ENCODE measurements at places on chromosomes 4 and X. TPM values are rescaled to one million over a fixed set of nuclear protein-coding genes. Genes with fewer than 3 reads are reported as not detected.

Gene ASMT
- 0.53 TPM for total RNA-seq

Gene PF4V1
- not detected for total RNA-seq

Gene FGF2
- total RNA-seq = 30.0 TPM

Gene DCAF8L2
- not detected for total RNA-seq

Gene AFM
- total RNA-seq = not detected

Gene NDST4
- total RNA-seq = not detected

Gene FAM156B
- 9.0 TPM for total RNA-seq

Gene DKK2
- not detected for total RNA-seq

Gene ADH6
- 0.05 TPM for total RNA-seq

Gene ABCE1
- 64.4 TPM for total RNA-seq

Gene PROM1
- total RNA-seq = 0.47 TPM

Gene DDX60
- total RNA-seq = 1.6 TPM

Gene ZMAT1
- total RNA-seq = 0.05 TPM

Gene HMX1
- not detected for total RNA-seq

Gene KLF8
- total RNA-seq = 0.02 TPM

Gene SHROOM3
- 11.7 TPM for total RNA-seq

Gene ZCCHC12
- total RNA-seq = 0.21 TPM

Gene SUPT20HL1
- not detected for total RNA-seq

Gene TDO2
- total RNA-seq = 0.38 TPM

Gene ZFP42
- not detected for total RNA-seq

All from A549 treated with GW870086 at 1 μM for 4 hours (cell line).